Activated T-cell treated with anti-CD3 and anti-CD28 coated beads for 24 hours (primary cell): ENCODE measurements at places on chromosomes 12 and 14.
A peak's percentile ranks its signal among the peaks of the same experiment; 100 is the strongest.

GRCh38 chr12:120468325-120468820 lies 1.2 kb downstream of the SRSF9 start:
- DNase-seq = no peak

DNA sequence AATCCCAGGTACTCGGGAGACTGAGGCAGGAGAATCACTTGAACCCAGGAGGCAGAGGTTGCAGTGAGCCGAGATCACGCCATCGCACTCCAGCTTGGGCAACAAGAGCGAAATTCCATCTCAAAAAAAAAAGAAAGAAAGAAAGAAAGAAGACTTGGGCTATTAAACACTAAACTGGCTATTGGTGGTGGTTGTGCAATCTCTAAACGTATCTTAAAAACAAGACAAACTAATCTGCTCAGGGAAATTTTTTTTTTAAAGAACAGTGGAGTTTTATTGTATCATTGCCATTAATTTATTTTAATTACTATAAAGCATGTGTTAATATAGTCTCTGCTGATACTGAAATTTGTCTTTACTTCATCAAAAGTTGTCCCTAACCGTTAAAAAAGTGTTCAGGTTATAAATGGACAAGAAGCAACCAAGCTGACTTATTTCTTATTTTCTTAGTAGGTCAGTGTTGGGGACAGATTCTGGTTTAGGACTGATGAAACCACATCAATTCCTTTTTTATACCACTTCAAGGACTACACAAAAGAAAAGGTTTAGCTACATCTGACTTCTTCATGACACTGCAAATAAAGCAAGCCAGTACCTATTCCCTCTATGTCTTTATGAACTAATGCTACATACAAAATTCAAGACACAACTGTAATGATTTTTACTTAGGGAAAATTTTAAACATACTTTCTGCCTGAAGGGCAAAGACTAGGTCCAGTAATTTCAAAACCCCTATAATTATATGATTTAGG lies 68.7 kb upstream of the KRAS start:
- no peak for DNase-seq

- no peak for DNase-seq
These were observed 9.6 kb downstream of the FAIM2 start for GRCh38 chr12:49893753-49894750.

- peak; percentile 31 for DNase-seq
These were observed 129.0 kb downstream of the ASCL4 start for GRCh38 chr12:107903341-107904061.

GRCh38 chr14:37247791-37248461 lies 50.2 kb downstream of the MIPOL1 start:
- DNase-seq = no peak

DNA sequence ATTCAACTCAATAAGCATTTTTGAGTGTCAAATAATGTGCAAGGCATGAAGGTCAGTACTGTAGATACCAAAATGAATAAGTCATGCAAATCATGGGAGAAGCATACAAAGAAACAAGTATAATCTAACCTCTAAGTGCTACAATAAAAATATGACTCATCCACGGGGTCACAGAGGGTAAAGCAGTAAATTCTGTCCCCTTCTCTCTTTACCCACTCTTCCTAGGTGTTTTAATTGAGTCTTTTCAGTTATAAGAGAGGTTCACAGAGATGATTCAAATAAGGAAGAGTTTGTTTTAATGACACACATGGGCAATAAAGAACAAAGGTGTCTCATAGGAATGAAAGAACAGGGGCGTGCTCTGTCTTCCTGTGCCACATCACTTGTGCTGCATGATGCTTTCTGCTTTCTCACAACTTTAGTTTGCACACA lies 71.5 kb upstream of the DAAM1 start:
- DNase-seq = no peak

GRCh38 chr12:64625243-64626077 lies 15.2 kb downstream of the RASSF3 start:
- peak; percentile 17 for DNase-seq

DNA sequence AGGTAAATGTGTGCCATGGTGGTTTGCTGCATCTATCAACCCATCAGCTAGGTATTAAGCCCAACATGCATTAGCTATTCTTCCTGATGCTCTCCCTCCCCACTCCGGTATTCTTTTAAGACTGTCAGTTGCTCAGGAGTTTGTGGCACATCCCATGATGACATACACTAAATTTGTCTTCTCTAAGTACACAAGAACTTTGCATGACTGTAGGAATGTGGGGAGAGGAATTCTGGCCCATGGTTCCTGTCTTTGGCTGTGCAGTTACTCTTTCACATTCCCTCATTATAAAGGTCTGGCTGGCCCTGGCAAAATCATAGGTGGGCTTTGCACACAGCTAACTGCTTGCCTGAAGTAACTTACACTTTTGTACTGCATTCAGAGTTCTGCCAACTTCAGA lies 30.3 kb downstream of the HMGA2 start:
- DNase-seq = no peak

DNA sequence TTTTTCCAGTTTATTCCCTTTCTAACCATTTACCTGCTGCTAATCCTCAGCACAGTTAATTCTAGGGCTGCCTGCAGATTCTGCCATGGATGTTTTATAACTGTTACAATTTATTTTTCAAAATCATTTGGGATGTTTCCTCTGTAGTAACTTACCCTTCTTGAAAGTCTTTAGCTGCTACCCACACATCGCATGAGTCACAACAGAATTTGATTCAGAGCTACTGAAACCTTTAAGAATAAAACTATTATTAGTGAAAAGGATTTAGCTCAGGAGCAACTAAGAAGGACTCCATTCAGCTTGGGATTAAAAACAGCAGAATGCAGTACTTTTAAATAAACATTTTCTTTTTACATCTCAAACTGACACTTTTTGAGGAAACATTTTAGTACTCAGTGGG lies 41.7 kb upstream of the RGS6 start:
- no peak for DNase-seq

GRCh38 chr14:97802430-97803373 lies 1005.5 kb downstream of the VRK1 start:
- no peak for DNase-seq

DNA sequence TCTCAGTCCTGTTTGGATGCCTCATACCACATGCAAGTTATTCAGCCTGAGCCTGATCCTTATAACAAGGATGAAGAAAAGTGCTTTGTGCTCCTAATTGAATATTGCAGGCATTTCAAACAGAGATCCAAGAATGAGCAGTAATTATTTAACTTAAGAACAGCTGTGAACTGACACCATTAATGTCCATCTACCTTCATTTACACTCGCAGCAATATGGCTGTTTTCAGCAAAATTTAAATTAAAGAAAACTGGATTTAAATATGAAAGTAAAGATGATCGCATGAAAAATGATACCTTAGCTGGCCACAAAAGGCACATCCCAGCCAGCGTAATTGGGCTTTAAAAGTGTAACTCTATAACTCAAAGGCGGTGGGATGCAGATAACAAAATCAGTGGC lies 466.3 kb downstream of the GALC start:
- no peak for DNase-seq

GRCh38 chr12:77062396-77062795 lies 3.0 kb downstream of the E2F7 start:
- DNase-seq = no peak

- no peak for DNase-seq
These were observed 22.6 kb upstream of the TRAF3 start for GRCh38 chr14:102754370-102755262.

DNA sequence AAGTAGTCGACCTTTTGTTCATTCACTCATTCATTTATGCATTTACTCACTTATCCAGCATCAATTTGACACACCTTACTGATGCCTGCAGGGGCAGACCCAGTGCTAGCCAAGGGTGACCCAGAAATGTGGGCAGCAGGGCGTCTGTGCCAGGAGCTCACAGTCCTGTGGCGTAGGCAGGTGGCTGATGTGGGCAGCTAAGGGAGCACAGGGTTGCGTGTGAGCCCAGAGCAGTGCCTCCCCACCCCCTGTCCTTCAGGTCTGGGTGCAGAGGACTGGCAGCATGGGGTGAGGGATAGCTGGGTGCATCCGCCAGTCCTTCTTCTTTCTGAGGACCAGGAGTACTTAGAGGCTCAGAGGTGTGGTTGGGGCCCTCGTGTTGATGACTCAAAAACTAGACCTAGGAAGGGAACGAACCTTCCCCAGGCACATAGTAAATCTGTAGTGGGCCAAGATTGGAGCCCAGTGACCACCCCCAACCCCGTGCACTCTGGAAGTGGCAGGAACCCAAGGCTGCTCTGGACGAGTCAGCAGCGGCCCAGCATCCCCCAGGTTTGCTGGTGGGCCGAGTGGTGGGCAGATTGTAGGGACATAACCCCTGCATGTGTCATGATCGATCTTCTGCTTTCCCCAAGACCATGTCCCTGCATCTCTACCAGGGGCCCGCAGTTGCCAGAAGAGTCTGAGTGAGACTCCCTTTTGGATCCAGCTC lies 63.9 kb downstream of the BEGAIN start:
- no peak for DNase-seq

- DNase-seq = no peak
These were observed 181.3 kb upstream of the SLC38A2 start for GRCh38 chr12:46553911-46554310.

DNA sequence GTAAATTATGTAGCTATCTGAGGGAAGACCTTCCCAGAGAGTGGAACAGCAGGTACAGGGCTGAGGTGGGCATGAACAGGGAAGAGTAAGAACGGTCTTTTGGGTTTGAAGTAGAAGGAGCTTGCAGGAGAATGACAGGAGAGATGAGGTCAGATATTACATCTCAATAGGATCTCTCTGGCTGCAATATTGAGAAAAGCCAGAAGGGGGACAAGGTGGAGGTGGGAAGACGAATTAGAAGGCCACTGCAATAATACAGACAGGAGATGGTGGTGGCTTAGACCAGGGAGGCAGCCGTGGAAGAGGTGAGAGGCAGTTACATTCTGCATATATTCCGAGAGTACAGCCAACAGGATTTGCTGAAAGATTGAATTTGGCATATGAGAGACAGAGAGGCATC lies 310.2 kb downstream of the APAF1 start:
- DNase-seq = no peak

DNA sequence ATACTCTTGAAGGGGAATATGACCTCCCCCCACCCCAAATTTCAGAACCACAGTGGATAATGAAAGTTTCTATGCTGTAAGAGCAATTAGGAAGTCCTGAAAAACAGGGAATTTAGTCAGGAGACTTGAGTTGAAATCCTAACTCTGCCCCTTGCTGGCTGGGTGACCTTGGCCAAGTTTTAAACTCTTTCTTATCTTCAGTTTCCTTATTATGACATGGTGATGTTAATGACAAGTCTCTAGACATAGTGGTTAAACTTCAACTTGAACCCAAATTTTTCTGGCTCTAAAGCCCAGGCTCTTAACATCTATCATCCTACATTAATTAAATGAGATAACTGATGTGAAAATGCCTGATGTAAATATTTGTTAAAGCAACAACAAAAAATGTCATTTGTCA lies 325.9 kb downstream of the APAF1 start:
- DNase-seq = no peak

GRCh38 chr12:2487278-2487677 lies 307.5 kb upstream of the FKBP4 start:
- no peak for DNase-seq

DNA sequence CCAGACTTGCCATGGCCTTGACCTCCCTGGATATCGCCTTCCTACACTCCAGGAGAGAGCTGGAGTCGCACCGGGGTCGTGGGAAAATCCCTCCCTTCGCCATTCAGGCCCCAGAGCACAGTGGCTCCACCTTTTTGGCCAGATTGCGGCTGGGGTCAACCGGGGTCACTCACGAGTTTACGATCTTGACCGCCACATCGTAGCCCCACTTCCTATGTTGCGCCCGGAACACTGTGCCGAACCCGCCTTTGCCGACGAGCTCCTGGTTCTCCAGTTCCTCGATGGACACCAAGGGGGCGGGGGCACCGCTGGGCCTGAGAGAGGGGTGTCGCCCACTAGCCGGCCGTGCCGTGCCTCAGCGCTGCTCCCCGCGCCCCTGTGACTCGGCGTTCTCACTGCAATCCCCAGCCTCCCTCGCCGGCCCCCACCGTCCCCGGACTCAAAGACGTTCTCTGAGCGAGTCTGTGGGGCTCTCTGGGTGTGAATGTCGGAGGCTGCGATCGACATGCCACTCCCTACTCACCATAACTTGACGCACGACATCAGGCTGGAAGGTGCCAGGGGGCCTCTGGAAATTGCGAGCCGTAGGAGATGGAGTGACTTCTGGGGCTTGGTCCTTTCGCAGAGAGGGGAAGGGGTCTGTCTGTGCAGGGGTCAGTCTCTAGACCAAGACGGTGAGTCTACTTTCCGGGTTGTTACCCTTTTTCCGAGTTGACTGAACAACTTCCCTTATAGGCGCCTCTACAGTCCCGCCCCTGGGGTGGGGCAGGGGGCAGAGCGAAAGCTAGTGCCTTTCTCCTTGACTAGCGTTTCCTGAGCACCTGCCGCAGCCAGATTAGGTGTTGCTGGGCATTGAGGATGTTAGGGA lies at the start of gene RIPK3:
Gene RIPK3, minus strand, starts transcription at position 708 of the 868 bp plus-strand sequence. Its CDS starts 165 bp downstream, at position 543.
- DNase-seq = peak; percentile 52

GRCh38 chr14:22190411-22191191 lies 398.4 kb downstream of the DAD1 start:
- DNase-seq = no peak

GRCh38 chr14:101072945-101073597 lies 169.5 kb upstream of the RTL1 start:
- no peak for DNase-seq

DNA sequence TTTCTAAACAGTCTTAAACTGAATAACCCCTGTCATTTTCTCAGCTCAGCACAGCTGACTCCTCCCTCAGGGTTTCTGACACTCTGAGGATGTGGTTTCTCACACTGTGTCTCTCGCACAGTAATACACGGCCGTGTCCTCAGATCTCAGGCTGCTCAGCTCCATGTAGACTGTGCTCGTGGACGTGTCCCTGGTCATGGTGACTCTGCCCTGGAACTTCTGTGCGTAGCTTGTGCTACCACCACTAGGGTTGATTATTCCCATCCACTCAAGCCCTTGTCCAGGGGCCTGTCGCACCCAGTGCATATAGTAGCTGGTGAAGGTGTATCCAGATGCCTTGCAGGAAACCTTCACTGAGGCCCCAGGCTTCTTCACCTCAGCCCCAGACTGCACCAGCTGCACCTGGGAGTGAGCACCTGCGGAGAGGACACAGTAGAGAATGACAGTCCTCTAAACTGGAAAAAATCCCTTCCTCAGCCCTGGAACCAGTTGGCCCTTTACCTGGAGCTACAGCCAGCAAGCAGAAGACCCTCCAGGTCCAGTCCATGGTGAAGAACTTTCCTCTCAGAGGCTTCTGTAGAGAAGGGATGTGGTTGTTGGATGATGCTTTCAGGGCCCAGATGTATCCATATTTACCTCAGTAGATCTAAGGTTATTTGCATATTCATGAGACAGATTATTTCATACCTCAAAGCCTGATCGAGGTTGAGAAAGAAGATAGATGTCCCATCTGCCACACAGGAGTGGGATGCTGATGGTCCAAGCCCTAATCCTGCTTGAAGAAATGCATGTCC lies 984.8 kb downstream of the TMEM121 start:
- peak; percentile 31 for DNase-seq
